NCI-H345 (cell line): ENCODE measurements at places on chromosomes 6 and 20.

- no peak for DNase-seq
These were observed 249.2 kb upstream of the PRDM1 start for GRCh38 chr6:105836889-105837288.

DNA sequence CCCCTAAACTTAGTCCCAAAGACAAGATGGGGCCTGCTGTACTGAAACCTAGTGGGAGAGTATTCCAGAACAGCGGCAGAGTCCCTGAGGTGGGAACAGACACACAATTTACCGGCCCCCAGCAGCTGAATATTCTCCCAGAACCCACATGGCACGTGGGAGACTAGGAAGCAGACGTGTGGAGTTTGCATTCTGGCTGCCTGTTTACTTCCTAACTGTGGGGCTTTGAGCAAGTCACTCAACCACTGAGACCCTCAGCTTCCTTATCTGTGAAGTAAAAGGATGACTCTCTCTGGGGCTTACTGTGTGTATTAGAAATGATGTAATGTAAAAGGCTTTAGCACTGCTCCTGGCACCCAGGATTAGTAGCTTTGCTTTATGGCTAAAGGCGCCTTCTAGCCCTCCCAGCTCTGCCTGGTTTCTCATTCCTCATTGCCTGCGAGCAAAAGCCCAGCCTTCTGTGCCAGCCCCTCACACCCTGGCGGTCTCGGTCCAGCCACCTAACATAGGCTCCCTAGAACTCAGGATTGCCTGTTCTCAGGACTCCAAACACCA lies 353.1 kb downstream of the CDC5L start:
- DNase-seq: no peak

DNA sequence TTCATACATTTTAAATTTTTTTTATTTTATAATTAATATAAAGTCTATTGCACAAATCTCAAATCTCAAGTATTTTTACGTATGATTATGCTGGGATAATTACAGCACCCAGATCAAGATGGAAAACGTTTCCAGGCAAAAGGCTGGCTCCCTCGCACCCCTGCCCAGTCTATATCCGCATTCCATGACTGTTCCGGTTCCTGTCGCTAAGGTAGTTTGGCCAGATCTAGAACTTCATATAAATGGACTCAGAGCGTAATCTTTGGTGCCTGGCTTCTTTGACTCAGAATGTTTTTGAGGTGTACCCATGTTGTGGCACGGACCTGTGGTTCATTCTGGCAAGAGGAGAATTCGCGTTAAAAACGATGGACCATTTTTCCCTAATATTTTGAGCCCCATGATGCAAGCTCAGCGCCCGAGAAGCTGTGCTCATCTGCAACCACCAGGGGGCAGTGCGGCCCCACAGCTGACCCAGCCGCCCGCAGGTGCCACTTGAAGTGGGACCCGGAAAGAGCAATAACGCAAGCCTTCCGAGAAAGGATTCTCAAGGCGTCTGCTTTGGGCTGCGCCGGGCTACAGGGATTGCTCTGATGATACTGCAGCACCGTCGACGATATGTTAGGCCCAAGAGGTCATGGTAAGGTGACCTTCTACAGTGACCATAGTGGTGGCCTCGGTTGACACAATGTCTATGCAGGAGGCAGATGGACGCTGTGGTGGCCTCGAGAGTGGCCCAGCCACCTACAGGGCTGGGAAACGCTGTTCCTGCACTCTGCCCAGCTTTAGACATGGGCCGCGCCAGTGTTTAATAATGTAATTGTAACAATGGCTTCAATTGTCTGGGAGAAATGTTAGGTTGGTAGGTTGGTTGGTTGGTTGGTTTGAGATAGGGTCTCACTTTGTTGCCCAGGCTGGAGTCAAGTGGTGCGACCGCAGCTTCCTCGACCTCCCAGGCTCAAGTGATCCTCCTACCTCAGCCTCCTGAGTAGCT lies 160.1 kb downstream of the ZMYND8 start:
- DNase-seq: peak; percentile 67

GRCh38 chr20:14521016-14521415 lies 183.6 kb upstream of the FLRT3 start:
- no peak for DNase-seq

DNA sequence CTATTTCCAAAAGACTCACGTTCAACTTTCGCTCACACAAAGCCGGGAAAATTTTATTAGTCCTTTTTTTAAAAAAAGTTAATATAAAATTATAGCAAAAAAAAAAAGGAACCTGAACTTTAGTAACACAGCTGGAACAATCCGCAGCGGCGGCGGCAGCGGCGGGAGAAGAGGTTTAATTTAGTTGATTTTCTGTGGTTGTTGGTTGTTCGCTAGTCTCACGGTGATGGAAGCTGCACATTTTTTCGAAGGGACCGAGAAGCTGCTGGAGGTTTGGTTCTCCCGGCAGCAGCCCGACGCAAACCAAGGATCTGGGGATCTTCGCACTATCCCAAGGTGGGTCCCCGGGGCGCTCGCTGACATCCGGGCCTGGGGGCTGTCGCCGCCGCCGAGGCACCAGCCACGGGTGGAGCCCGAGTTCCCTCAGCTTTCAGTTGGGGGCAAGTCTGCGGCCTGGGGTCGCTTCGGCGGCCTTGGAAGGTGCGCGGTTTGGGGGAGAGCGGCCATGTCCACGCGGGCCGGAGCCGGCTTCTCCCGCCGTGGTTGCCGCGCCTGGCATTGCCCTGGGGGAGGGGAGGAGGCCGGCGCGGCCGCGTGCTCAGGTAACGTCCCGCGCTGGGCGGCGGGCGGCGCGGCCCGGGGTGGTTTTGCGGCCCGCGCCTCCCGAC lies 429 bp downstream of the AMD1 start:
- peak; percentile 49 for DNase-seq

GRCh38 chr20:36070451-36070850 lies 84.1 kb upstream of the EPB41L1 start:
- DNase-seq: no peak

- DNase-seq: no peak
These were observed 239.1 kb downstream of the HDGFL1 start for GRCh38 chr6:22808466-22808865.

DNA sequence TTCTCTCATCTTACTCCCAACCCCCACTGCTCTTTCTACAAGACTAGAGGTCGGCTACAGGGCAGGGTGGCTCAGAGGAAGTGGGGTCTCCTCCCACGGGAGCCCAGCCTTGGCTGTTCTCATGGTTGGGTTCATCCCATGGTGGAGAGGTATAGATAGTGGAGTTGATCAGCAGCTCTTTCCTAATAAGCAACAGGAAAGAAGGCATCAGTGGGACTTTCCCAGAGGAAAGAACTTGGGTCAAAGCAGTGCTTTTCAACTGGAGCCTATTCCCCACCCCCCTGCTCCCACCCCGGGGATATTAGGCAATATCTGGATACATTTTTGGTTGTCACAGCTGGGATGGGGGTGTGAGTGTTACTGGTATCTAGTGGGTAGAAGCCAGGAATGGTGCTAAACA lies 200.9 kb downstream of the NFATC2 start:
- DNase-seq: no peak

DNA sequence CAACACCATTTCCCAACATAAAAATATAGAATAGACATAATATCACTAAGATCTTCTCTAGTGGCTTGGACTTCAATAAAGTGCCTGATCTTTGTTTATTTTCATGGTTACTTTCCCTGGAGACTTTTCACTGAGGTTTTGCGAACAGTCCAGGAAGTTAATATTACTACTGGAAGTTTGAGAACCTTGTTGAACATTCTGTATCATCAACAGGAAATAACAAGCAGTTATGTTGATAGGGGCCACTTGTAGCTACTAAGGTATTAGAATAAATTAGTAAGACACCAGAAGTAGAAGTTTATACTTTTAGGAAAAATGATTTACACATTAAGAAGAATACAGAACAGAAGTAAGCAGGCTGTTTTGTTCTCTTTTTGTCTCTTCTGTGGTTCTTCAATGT lies 180.2 kb downstream of the TFAP2B start:
- no peak for DNase-seq

- no peak for DNase-seq
These were observed 301.1 kb downstream of the TAF4 start for GRCh38 chr20:61764471-61765025.

DNA sequence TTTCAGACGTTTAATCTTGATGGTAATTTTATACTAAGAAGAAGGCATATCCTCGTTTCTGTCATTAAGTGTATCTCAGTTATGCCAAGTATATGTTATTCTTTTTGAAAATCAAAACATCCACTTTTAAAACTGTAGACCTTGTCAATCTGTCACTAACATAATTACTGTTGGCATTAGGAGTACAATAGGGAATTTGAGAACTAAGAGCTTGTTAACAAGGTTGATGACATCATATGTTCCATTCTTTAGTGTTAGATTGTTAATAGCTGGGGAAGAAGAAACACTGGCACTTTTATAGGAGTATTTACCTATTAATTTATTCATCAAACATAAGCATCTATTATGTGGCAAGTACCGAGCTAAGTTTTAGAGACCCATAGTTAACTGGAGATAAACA lies 76.2 kb downstream of the MAP3K4 start:
- no peak for DNase-seq

- DNase-seq: no peak
These were observed 113.3 kb upstream of the SLC2A12 start for GRCh38 chr6:134165561-134166201.

DNA sequence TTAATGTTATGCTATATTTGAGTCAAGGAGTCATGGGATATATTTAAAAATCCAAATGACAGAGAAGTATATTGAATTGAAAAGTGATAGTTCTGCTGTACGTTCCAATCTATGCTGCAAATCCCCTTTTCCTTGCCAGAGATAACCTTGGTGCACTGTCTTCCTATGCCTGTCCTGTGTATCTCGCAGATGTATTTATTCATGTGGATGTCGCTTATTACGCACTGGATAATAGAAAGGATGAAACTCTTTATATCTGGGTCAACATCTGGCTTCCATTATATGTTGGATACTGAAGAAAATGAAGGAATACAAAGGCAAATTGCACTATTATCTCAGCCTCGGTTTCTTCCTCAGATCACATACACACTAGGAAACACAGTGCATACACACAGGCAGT lies 331.3 kb downstream of the BCKDHB start:
- no peak for DNase-seq

DNA sequence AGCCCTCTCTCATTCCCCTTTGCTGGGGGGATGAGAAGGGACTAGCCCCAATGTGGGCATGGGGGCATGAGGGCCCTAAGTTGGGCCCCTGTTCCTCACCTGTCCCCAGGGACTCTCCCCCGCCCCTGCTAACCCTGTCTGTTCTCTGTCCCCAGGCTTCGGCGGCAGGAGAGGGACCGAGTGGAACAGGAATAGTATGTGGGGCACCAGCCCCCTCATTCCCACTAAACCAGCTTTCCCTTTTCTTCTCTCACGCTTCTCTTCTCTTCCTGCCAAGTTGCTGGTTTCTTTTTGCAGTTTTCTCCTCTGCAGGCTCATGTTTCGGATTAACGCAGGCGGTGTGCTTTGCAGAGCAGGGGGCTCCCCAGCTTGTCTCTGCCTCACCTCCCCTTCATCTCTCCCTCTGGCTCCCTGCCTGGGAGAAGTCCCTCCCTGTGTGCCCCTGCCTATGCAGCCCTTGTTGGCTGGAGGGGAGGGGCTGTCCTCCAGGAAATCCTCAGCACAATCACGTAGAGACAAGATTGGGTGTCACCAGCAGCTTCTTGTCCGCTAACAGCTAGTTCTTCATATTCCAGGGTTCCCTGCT lies 7.9 kb downstream of the TMEM63B start:
- DNase-seq: no peak

- peak; percentile 55 for DNase-seq
These were observed 23.2 kb downstream of the ADAT2 start for GRCh38 chr6:143427109-143427817.

GRCh38 chr6:103797738-103798137 lies 1062.0 kb downstream of the HACE1 start:
- DNase-seq: peak; percentile 8

DNA sequence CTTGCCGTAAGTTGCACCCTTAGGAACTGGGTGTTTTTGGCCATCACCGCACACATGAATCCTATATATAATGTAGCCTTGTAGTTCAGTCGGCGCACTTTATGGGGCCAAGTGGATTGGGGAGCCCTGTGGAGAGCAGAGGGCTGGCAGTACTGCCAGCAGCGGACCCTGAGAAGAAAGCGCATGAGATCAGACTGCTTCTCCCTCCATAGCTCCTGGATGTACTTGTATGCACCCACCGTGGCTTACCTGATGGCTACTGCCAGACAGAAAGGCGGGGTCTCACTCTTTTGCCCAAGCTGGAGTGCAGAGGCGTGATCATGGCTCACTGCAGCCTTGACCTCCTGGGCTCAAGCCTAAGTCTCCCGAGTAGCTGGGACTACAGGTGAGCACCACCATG lies 32.8 kb upstream of the OVOL2 start:
- no peak for DNase-seq

DNA sequence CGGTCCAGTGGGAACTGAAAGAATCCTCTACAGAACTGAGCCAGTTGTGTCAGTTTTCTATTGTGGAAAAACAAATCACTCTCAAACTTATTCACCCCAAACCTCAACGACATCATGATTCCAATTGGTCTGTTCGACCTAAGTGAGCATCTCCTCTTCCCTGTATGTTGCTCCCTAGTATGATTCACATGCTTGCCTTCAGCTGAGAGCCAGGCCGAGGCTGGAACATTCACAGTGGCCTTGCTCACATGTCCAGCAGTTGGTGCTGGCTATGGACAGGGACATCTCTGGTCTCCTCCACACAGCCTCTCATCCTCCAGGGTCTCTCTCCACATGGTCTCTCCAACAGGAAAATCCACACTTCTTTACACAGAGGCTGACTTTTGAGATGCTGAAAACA lies 28.3 kb upstream of the TMEM181 start:
- DNase-seq: no peak

DNA sequence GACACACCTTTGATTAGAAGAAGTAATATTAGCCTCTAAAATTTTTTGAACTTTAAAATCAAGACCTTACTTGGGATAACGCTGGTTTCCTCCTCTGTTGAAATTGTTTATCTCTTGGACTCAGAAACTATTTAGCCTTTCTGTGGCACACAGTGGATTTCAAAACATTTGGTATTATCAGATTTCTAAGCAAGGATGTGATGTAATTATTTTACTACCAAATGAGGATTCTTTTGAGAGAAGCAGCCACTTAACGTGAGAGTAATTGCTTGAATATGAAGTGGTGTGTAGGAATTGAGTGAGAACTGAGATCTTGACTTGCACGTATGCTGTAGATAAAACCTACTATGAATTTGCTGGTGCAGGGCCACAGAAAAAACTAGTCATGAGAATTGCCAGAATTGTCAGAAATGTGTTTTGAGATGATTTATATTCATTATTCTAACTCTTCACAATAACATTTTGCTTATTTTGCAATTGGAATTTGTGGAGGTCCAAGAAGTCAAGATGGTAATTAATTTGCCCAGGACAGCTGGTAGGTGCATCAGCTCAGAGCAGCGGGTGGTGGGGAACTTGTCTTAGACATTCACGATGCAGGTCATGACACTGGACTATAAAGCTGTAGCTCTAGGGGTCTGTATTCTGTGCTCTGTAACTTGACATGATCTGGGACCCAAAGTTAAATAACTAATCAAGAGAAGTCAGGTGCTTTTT lies 53.4 kb downstream of the AKAP12 start:
- no peak for DNase-seq

GRCh38 chr6:55017555-55018300 lies 156.6 kb upstream of the HCRTR2 start:
- DNase-seq: no peak
